ENCODE measurements at places on chromosomes 16 and 17. TPM values are rescaled to one million over a fixed set of nuclear protein-coding genes. Genes with fewer than 3 reads are reported as not detected.

GRCh38 chr17:9361188-9361955 is 214.2 kb downstream of the STX8 start:
- DNase-seq, result peak; percentile 82

Gene TBC1D28
- polyA plus RNA-seq, result not detected

- DNase-seq, result no peak
Observed at GRCh38 chr17:42989726-42990652, 8.2 kb upstream of the RPL27 start.

DNA sequence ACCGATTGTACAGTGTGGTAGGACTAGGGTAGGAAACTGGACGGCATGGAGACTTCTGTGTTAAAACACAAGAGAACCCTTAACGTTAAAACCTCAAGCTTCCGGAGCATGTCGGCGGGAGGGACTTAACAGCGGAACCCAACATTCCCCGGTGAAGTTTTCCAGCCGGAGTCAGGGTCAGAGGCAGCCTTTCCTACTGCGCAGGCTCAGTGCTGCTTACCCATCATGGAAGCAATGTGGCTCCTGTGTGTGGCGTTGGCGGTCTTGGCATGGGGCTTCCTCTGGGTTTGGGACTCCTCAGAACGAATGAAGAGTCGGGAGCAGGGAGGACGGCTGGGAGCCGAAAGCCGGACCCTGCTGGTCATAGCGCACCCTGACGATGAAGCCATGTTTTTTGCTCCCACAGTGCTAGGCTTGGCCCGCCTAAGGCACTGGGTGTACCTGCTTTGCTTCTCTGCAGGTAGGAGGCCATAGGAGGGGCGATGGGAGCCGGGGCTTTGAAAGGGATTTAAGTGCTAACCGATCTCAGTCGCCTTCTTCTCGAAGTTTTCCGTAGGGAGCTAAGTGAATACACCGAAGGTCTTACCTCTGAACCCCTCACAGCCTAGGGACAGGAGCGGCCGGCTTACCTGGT is at the start of gene PIGL:
Gene PIGL (plus strand): TSS at position 209 of the 634 bp plus-strand sequence. CDS start 17 bp downstream, at position 226.
- peak; percentile 93 for DNase-seq

GRCh38 chr17:16117149-16117548 is 98.2 kb downstream of the NCOR1 start:
- DNase-seq, result no peak

All from large intestine (tissue), 12 donors.